ENCODE measurements at places on chromosomes 11 and 22.

GRCh38 chr11:4626207-4627099 lies 10.8 kb upstream of the OR51D1 start:
- DNase-seq: no peak

DNA sequence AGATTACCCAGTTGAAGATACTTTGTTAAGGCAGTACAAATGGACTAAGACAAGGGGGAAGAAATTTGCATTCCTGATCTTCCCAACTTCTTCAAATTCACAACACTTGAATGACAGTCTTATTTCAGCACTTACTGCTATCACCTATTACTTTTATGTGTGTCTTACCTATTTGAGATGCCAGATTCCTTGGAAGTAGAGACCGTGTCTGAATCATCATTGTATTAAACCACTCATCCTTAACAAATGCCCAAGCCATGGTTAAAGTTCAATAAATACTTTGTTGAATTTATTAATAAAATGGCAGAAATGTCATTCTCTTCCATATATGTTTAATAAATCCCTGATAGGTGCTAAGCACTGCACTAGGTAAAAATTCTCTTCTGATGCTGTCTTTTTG lies 18.3 kb downstream of the SC5D start:
- no peak for DNase-seq

DNA sequence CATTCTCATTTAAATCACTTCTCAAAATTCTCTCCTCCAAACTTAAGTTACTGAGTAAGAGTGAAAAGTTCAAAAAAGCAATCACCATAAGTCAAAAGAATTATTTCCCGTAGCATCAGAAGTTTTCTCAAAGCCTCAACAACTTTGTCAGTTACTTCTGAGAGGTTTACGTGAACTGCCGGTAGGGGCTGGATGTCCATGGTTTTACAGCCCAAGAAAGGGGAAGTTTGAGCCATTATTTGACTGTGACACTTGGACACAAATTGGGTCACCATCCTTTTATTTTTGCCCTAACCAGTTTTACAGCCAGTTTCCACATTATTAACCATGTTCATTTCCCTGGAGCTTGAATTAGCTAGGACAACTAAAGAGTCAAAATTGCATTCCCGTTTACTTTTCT lies 7.5 kb downstream of the POU2AF3 start:
- DNase-seq: no peak

DNA sequence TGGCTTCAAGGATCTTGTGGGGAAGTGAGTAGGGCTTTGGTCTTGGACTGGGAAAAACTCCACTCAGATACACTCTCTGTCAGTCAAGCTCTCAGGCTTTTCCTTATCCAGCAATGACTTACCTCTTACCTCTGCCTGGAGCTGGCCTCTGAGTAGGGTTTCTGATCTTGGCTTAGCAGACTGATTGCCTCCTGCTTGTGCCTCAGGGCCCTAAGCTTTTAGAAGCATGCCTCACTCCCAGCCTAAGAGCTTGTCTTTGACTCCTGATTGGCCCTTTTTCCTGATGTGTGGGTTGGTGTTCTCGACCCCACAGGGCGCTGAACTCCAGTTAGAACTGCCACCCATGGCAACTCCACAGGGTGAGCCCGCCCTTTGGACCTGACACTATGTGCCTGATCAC lies 275.0 kb downstream of the ST3GAL4 start:
- no peak for DNase-seq

DNA sequence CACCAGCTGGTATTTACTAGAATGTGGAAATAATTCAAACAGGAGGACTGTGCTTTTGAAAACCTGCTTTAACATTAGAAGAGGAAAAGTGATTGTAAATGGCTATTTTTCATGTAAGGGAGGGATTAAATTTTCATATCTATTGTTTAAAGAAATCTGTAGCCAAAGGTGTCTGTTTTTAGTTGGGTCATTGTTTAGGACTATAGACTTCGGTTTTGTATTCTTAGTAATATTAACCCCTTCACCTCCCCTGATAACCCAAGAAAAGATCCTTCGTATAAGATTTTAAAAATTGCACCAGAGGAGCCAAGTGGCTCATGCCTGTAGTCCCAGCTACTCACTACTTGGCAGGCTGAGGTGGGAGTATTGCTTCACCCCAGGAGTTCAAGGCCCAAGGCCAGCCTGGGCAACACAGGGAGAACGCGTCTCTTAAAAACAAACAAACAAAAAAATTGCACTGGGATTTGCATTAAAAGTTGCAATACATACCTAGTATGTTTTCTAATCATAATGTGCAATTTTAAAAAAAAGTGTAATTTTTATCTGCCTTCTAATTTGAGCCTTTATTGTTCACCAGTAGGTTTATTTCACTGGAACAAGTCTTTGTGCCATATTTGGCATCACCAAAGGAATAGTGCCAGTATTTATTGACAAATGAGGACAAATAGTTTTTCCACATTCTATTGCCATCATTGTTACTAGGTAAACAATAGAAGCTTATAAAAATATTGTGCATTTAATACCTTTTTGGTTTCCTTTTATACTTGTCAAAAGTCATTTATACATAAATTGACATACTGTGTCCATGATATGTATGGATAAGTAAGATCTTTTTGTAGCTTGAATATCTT lies 34.3 kb downstream of the MTMR3 start:
- DNase-seq: no peak

- no peak for DNase-seq
Measured at GRCh38 chr22:45987136-45987861, 10.3 kb upstream of the WNT7B start.

- no peak for DNase-seq
Measured at GRCh38 chr11:94650756-94651155, 83.6 kb downstream of the PIWIL4 start.
